ENCODE measurements at places on chromosomes 3 and 15. TPM values are rescaled to one million over a fixed set of nuclear protein-coding genes. Genes with fewer than 3 reads are reported as not detected.

The ROPN1 gene
- total RNA-seq = not detected

The ADGRG7 gene
- not detected for total RNA-seq

The C15orf62 gene
- total RNA-seq = 2.2 TPM

The GOLGA6L7 gene
- total RNA-seq = not detected

The REC114 gene
- total RNA-seq = not detected

DNA sequence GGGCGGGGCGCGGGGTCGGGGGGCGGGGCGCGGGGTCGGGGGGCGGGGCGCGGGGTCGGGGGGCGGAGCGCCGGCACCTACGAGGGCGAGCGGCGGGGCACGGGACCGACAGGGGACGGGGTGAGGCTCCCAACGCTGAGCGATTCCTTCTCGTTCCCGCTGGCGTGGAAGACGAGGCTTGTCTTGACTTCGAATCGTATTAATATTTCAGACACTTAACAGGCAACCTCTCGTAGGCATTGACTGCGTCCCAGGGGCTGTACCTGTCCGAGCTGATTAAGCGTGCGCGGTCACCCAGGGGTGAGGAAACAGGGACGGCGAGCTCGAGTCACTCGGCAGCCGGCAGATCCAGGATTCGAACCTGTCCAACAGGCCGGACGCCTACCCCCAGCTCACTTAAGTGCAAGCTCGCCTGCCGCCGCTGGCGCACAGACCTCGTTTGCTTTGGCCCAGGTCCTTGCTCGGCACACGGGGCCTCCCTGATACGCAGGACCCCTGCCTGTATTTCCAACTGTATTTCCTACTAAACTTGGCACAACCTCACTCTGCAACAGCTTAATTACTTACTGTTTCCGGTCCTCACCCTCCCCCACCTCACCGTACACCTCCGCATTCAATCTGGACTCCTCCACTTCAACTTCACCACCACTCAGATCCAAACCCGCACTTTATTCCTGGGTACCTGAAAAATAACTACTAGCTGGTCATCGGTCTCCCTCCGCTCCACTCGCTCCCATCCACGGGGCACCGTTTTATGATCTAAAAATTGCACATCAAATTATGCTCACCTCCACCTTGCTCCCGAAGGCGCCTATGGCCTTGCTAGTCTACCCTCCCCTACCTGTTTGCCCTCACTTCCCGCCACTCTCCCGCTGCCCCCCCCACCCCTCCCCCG, 722 bp upstream of the ZXDC start:
- H3K27me3 ChIP-seq = no peaks in the 10 kb centered on the region
- DNase-seq = peak; percentile 60
- H3K36me3 ChIP-seq = peaks cover 21% of the 10 kb centered on the region
- H3K4me1 ChIP-seq = peaks cover 38% of the 10 kb centered on the region

DNA sequence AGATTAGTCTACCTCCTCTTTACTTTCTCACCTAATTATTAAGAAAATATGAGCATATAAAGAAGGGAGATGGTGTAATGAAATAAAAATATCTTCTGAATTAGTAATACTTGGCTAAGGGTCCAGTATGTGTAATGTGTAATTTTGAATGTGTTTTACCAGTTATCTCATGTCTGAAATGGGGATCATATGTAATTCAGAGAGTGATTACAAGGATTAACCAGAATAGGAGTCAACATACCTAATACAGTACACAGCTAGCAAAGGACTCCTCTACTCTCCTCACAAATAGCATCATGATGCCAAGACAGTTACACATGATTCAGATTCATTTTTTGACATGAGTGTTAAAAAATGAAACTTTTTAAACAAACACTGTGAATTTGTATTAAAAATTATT, 570.4 kb downstream of the SI start:
- H3K4me1 ChIP-seq = no peaks in the 10 kb centered on the region
- no peak for DNase-seq
- H3K27me3 ChIP-seq = no peaks in the 10 kb centered on the region
- H3K4me3 ChIP-seq = no peak overlapping the region
- H3K36me3 ChIP-seq = no peaks in the 10 kb centered on the region
- H3K27ac ChIP-seq = no peak overlapping the region

GRCh38 chr3:138511945-138512344, 77.5 kb downstream of the ESYT3 start:
- peaks cover 14% of the 10 kb centered on the region for H3K36me3 ChIP-seq
- no peak overlapping the region for H3K27ac ChIP-seq
- no peak for DNase-seq
- H3K4me3 ChIP-seq = no peak overlapping the region
- H3K27me3 ChIP-seq = no peaks in the 10 kb centered on the region

DNA sequence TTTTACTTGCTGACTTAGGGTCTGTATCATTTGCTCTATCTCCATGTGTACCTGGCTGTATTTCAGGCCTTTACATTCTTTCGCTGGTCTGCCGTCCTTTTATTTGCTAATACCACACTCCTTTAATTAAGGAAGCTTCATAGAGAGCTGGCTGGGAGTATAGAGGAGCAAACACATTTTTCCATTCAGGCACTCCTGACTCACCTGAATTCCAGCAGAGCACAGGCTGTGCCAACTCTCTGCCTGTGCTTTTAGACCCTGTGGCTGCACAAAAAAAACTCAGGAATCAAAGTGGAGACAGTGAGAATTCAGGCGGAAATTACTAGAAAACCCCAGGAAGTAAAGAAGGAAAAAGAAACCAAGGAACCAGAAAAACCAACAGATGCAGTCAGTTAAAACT, 29.0 kb upstream of the ATP10A start:
- peaks cover 11% of the 10 kb centered on the region for H3K27me3 ChIP-seq
- H3K36me3 ChIP-seq = no peaks in the 10 kb centered on the region
- no peak overlapping the region for H3K27ac ChIP-seq
- no peak overlapping the region for H3K4me3 ChIP-seq
- no peak for DNase-seq

GRCh38 chr15:25333049-25333448, 105.8 kb downstream of the UBE3A start:
- H3K27me3 ChIP-seq = no peaks in the 10 kb centered on the region
- DNase-seq = no peak
- H3K27ac ChIP-seq = no peak overlapping the region

DNA sequence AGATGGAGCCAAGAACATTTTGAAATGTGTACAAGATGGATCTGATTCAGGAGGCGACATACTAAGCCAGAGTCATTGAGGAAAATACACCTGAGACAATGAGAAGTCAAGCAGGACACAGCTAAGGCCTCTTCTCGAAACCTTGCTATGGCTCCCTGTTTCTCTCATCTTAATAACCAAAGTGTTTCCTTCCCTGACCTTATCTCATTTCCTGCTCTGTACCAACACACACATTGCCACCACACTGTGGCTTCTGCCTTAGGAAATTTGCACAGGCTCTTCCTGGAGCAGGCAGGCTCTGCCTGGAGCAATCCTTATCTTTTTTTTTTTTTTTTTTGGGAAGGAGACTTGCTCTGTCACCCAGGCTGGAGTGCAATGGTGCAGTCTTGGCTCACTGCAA, 36.6 kb downstream of the OXSM start:
- H3K27me3 ChIP-seq = no peaks in the 10 kb centered on the region
- no peak for DNase-seq
- H3K27ac ChIP-seq = no peak overlapping the region
- H3K4me3 ChIP-seq = no peak overlapping the region
- H3K36me3 ChIP-seq = no peaks in the 10 kb centered on the region
- H3K4me1 ChIP-seq = peaks cover 7% of the 10 kb centered on the region

- H3K27ac ChIP-seq = no peak overlapping the region
- peaks cover 3% of the 10 kb centered on the region for H3K36me3 ChIP-seq
- peaks cover 34% of the 10 kb centered on the region for H3K27me3 ChIP-seq
- peaks cover 20% of the 10 kb centered on the region for H3K4me1 ChIP-seq
- DNase-seq = no peak
Measured at GRCh38 chr15:66252685-66253417, 699 bp downstream of the MEGF11 start.

DNA sequence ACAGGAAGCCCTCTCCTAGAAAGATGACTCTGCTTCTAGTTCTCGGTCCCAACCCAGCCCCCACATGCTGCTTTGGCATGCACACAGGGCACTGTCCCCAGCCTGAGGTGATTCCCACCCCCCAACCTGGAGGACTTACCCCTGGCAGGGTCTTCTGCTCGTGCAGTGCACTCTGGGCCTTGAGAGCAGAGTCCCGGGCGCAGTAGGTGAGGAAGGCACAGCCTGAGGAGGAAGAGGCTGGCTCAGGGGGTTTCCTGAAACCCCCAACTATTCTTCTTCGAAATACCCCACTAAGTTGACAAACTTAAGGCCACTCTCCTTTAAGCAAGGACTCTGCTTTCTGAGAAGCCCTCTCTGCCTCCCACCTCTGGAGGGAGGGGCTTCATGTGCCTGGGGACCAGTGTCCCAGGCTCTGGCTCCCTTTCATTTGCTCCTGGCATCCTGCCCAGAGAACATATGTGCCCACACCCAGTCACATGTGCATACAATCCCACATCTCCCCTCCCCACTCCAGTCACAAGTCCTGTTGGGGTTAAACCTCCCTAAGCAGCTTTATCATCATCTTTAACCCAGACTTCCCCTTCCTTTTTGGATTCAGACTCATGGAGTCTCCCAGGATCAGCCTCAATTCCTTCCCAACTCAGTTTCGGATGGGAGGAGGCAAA, 4.1 kb downstream of the CELF6 start:
- H3K36me3 ChIP-seq = no peaks in the 10 kb centered on the region
- peaks cover 2% of the 10 kb centered on the region for H3K27me3 ChIP-seq
- DNase-seq = no peak
- peaks cover 15% of the 10 kb centered on the region for H3K4me1 ChIP-seq

DNA sequence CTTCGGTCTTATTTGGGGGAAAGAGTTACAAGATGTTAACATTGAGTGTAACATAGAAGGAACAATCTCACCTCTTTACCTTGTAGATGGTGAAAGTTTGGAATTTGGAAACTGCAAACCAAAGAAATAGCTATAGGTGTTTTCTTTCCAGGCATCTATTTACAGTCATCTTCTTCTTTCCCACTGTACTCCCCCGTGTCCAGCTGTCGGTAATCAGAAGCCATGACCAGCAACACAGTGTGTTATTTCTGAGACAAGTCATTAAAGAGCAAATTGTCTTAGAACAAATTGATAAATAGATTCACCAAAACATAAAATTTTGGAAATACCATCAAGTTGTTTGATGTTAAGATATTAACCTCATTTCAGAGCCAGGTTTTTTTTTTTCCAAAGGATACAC, 590.5 kb upstream of the NAALADL2 start:
- no peak overlapping the region for H3K27ac ChIP-seq
- DNase-seq = no peak
- no peaks in the 10 kb centered on the region for H3K4me1 ChIP-seq
- no peaks in the 10 kb centered on the region for H3K27me3 ChIP-seq
- no peaks in the 10 kb centered on the region for H3K36me3 ChIP-seq
- no peak overlapping the region for H3K4me3 ChIP-seq

DNA sequence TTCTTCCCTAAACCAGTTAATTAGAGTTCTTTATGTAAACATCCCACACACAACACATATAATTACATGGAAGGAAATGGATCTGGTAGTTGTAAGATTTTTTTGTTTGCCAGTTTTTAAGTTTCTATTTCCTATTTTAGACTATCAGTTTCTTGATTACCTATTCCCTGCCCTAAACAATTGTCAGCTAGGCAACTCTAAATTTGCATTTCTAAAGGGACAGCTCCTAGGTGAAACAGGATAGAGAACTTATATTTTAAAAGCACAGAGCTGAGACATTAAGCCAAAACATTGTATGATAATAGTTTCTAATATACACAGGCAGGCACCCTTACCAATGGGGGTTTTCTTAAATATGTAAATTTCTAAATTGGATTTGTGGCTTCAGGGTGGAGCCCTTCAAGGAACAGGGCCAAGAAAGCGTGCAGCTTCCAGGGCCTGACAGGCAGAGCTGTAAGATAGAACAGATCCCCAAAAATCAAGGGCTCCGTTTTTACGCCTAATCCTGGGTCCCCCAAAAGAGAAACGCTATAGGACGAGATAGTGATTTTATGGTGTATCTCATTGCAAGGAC, 8.9 kb downstream of the LEKR1 start:
- H3K4me3 ChIP-seq = no peak overlapping the region
- H3K4me1 ChIP-seq = no peaks in the 10 kb centered on the region
- DNase-seq = no peak
- no peak overlapping the region for H3K27ac ChIP-seq
- H3K27me3 ChIP-seq = no peaks in the 10 kb centered on the region
- H3K36me3 ChIP-seq = no peaks in the 10 kb centered on the region

DNA sequence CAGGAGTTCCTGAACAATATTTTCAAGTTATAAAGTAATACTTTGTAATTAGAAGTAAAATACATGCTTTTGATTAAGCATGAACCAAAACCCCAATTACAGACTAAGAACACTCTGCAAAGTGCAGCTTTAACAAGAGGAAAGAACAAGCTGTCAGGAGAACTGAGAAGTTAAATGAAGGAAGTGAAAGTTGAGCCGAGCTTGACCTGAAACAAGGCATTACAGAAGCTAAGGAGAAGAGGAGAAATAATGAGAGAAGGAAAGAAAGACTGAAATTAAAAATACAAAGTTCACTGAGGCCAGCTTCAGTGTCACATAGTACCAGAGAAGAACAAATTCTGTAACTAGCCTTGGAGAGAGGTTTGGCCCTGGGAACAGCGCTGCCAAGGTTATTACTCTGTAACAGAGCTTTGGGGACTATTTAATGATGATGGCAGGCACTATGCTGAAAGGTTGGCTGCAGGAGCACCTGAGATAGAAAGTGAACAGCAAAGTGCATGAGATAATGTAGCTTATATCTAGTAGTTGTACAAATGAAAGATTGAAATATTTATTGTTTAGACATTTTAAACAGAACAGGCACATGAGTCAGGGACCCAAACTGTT, 241.9 kb upstream of the PEX5L start:
- no peaks in the 10 kb centered on the region for H3K36me3 ChIP-seq
- DNase-seq = no peak
- H3K27me3 ChIP-seq = peaks cover 8% of the 10 kb centered on the region

DNA sequence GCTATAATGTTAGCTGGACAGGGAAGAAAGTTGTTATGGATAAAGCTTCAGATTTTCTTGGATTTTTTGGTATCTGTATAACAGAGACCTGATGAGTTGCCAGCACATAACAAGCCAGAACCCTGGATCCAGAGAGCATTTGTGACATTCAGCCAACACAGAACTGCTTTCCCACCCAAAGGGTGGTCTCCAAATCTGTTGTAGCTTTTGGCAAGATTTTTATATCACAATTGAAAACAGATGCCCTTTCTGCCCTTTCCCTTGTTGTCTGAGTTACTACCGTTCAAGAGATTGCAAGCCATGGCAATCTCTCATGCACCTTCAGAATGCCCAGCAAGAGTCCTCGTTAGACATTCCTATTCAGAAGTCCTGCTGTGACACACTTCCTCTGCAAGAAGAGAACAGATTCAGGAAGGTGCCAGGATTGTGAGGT, 107.6 kb upstream of the FGF7 start:
- no peak overlapping the region for H3K27ac ChIP-seq
- H3K4me1 ChIP-seq = peaks cover 12% of the 10 kb centered on the region
- no peak for DNase-seq
- peaks cover 55% of the 10 kb centered on the region for H3K36me3 ChIP-seq
- no peak overlapping the region for H3K4me3 ChIP-seq
- H3K27me3 ChIP-seq = no peaks in the 10 kb centered on the region
